ENCODE measurements at places on chromosomes 2 and 18.
A peak's percentile ranks its signal among the peaks of the same experiment; 100 is the strongest.

DNA sequence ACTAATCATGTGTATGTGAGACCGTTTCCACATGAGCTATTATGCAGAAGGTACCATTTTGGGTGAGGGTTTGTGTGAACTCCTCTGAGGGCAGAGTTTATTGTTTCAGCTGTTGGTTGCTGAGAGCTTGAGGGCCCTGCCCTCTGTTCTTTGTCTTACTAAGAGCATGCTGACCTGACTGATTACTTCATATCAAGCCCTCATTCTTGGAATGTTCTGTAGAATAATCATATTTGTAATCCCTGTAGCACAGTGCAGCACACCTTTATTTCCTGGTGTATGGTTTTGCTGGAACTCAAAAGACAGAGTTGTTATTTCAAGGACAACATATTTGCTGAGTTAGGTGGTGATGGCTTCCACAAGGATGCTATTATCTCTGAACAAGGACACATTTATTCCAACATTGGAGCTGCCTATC is 118.5 kb downstream of the GALNT3 start:
- no peak for DNase-seq

- no peak for DNase-seq
Measured at GRCh38 chr2:32485399-32485798, 128.6 kb downstream of the BIRC6 start.

- no peak for DNase-seq
Measured at GRCh38 chr2:236943841-236944513, 141.7 kb upstream of the COPS8 start.

- no peak for DNase-seq
Measured at GRCh38 chr18:54774981-54775665, 53.2 kb upstream of the RAB27B start.

GRCh38 chr2:58516695-58517094 is 275.6 kb upstream of the FANCL start:
- no peak for DNase-seq

DNA sequence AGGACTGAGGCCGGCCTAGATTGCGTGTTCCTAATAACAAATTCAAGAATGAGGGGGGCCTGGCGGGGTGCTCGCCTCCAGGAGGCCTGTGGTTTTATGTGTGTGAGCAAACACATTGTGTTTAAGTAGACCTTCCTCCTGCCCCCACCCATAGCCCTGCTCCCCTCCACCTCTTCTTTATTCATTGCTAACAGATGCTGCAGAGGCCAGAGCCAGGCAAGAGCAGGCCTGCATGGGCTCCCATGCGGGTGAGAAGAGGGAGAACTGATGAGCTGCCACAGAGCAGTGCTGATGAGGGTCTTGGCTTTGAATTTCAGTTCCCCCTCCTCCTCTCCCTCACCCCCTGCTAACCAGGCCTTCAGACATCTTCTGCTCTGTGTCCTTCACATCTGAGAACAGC is 154.6 kb downstream of the OSR1 start:
- no peak for DNase-seq

DNA sequence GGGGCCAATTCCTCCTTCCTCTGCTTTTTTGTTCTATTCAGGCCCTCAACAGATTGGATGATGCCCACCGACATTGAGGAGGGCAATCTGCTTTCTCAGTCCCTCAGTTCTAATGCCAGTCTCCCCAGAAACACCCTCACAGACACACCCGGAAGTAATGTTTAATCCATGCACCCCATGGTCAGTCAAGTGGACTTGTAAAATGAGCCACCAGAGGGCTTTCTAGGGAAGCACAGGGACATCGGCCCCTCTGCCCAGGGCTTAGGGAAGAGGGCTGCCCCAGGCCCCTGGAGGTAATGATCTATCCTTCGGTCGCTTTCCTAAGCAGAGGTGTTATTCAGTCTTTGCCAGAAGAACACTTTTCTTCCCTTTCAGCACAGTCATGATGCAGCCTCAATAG is 107.4 kb downstream of the PDCL3 start:
- DNase-seq = no peak

- DNase-seq = no peak
Measured at GRCh38 chr2:218465987-218466633, 47.2 kb downstream of the VIL1 start.

- DNase-seq = no peak
Measured at GRCh38 chr2:229622495-229623355, 91.6 kb downstream of the DNER start.

GRCh38 chr2:113072584-113072983 is 4.8 kb downstream of the IL1F10 start:
- no peak for DNase-seq

DNA sequence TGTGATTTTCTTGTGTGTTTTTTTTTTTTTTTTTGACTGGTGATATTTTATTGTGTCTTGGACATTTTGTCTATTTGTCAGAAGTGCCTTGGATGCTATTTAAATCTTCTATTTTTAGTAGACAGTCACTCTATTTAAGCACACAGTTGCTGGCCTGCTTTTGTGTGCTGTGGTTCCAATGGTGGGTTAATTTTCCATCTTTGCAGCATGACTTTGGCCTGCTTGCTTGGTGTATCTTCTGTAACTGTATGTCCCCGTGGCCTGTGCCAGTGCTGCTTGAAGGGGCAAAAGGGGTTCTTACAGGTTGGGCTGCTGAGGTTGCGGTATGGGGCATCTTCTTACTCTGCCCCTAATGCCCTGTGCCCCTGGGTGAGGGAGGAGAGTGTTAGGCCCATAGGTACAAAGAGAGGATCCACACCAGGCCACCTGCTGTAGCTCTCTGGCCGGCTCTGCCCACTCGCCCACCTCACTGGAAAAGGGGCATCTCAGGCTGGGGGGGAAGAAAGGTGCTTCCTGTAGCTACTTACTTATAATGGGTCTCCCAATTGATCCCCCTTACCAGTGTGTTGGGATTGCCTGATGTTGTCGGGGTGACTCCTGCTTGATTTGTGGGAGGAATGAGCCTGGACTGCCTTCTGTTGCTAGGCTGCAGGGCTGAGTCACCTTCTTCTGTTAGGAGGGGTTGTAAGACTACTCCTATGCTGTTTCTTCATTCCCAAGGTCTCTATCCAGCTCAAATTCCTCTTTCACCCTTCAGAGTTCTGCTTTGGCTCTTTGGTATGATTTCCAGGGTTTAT is 490.0 kb upstream of the HS6ST1 start:
- no peak for DNase-seq

DNA sequence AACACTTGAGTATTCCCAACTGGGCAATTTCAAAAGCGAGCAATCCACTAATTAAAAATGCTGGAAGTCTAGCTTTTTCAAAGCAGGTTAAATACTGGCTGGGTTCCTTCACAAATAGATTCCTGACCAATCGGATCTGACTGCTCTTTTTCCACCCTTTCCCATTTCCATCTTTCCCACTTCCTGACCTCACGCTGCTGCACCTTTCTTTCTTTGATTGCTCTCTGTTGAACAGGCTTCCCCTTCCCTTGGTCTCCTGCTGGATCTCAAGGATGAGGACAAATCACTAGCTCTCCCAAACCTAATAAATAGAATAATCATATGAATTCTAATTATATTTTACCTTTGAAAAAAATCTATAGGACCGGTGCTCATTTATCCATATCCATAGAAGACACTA is 121.2 kb downstream of the TCF4 start:
- no peak for DNase-seq

GRCh38 chr2:10362096-10362897 is 59.6 kb downstream of the HPCAL1 start:
- DNase-seq = no peak

DNA sequence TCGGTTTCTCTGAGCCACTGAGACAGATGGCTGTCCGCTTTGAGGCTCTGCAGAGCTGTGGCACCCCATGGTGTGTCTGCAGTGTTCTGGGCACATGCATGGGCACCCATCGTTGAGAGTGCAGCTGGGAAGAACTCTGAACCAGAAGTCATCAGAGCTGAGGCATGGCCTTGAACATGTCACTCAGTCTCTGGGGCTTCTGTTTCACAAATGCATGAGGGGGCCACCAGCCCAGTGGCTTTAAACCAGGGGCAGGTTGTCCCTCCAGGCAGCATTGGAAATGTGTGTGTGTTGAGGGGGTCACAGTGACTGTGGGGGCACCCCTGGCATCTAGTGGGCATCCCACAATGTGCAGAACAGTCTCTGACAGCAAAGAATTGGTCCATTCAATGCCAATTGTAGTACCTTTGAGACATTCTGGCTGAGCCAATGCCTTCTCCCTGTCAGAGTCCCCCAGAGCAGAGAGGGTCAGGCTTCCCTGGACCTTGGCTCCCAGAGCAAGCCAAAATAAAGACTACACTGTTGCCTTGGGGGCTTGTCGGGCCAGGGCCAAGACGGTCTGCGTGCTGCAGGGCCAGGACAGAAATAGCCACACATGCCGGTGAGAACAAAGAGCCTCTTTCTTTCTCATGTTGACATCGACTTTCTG is 9.3 kb upstream of the PSMD1 start:
- DNase-seq = no peak

DNA sequence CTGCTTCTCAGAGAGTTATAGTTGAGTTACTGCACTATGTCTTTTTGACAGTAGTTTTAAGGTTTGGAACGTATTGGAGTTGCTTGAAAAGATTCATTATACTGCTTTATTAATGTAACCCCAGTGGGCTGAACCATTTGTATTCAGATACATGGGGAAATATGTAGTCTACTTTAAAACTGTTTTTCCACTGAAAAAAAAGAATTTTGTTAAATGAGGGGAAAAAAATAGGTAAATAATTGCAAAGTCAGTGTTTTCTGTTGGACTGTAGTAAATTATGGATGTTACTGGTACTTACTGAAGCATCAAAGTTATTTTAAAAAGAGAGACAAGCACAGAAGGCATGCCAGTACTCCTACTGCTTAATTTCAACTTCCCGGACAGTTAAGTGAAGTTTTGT is 36.4 kb downstream of the ZC3H15 start:
- DNase-seq = no peak

- peak; percentile 38 for DNase-seq
Measured at GRCh38 chr2:178484245-178485041, 4.2 kb downstream of the PLEKHA3 start.

- peak; percentile 20 for DNase-seq
Measured at GRCh38 chr2:38959938-38960608, 70.4 kb downstream of the ARHGEF33 start.

DNA sequence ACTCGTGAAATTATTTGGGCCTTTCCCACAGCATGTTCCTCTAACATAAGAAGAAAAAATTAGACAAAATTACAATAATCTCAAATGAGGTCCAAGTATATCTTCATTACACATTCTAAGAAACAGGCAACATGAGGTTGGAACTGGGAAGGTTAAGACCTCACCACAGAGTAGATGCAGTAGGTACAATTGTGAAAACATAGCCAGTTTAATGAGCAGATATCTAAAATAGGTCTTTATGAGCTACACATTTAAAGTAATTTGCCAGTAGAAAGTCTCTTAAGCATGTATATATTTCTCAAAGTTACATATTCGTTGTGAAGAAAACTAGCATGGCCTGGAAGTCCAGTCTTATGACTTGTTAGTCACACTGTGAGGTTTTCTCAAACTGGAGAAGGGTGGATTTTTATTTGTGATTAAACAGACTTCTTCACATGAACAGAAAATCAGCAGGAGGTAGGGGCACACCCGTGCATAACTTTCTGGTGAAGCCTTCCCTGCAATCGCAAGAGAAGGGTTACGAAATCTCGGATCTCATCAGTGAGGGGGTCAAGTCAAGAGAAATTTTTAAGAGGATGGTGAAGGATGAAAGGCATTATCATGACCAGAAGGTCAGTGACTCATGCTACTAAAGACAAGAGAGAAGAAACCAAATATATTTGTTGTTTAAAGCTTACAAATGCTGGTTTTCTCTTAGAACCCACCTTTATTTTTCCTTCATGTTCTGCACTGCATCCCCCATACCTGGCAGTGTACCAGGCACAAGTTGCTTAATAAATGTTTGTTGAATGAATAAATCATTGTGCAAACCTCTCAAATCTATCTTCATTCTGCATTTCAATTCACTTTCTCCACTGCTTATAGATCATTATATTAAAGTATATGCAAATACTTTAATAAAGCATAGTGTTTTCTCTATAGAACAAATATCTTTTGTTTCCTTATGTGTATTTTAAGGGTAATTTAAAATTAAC is 5.1 kb upstream of the RAB27B start:
- DNase-seq = no peak

- DNase-seq = no peak
Measured at GRCh38 chr2:69386360-69386759, 667 bp downstream of the GFPT1 start.

DNA sequence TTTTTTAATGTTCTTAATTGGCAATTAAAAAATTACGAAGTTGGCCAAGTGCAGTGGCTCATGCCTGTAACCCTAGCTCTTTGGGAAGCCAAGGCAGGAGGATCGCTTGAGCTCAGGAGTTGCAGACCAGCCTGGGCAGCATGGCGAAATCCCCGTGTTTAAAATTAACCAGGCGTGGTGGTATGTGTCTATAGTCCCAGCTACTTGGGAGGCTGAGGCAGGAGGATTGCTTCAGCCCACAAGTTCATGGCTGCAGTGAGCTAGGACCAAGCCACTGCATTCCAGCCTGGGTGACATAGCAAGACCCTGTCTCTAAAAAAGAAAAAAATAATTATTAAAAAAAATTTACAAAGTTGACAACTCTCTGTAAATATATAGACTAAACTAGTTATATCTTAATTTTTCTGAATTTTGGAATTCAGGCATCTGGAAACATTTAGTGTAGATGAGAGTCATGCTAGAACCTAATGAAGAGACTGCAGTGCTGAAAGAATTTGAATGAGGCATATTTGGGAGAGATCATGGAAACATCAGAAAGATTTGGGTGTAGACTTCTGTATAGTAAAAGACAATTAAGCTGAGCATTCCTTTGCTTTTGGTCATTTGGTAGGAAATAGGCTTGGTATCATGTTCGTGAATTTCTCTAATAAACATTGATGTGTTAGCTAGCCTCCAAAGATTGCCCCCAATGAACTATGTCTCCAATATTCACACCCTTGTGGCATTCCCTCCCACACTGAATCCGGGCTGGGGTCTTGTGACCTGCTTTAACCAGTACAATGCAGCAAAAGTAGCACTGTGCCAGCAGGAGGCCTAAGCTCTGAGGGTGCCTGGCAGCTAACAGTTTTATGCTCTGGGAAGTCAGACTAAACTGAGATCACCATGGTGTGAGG is 4.2 kb upstream of the ROCK1 start:
- DNase-seq = no peak
